Thoracic aorta (tissue), 2 donors: ENCODE measurements at places on chromosomes 1 and 21. TPM values are rescaled to one million over a fixed set of nuclear protein-coding genes. Genes with fewer than 3 reads are reported as not detected.
A peak's percentile ranks its signal among the peaks of the same experiment; 100 is the strongest.

Gene TRIM17
- not detected for total RNA-seq

Gene DHCR24
- 56.4 TPM for total RNA-seq

- H3K27me3 ChIP-seq = no peaks in the 10 kb centered on the region
- peaks cover 14% of the 10 kb centered on the region for H3K4me1 ChIP-seq
- no peak for DNase-seq
- H3K4me3 ChIP-seq = no peak overlapping the region
Observed at GRCh38 chr1:67647036-67647798, 37.8 kb upstream of the GADD45A start.

DNA sequence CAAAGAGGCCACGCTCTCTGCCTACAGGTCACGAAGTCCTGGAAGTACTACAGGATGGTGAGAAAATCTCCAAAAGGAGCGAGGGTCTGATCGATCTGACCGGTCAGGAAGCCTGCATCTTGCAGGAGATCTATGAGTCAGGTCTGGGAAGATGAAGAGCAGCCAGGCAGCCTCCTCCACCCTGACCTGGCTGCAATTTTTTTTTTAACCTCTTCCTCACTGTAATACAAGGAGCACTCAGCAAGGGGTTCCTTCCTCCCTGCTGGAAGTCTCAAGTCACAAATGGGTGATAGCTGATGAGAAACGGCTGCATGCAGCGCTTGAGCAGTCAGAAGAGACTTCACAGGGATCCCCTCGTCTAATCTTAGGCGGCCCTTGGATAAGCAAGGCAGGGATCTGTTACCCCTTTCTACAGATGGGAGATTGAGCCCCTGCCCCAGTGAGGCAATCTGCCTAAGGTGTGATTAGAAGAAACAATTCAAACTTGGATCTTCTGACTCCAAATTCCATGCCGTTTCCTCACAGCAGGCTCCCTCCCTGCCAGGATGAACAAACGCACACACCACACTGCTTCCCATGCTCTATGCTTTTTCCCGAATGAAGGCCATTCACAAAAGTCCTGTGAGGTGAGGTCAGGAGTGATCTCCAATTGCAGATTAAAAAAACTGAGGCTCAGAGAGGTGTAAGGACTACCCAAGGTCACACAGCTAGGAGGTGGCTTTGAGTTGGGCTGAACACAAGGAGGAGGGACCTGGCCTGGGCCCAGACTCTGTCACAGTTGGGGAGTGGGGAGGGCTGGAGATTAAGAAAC, 48.3 kb downstream of the ECE1 start:
- peaks cover 62% of the 10 kb centered on the region for H3K36me3 ChIP-seq
- no peaks in the 10 kb centered on the region for H3K27me3 ChIP-seq
- H3K4me1 ChIP-seq = peaks cover 25% of the 10 kb centered on the region

GRCh38 chr21:29174607-29175013, 44.2 kb downstream of the MAP3K7CL start:
- peak overlapping the region; percentile 66 for H3K27ac ChIP-seq
- peak overlapping the region; percentile 58 for H3K4me3 ChIP-seq
- no peak for DNase-seq
- H3K27me3 ChIP-seq = no peaks in the 10 kb centered on the region
- no peaks in the 10 kb centered on the region for H3K36me3 ChIP-seq

DNA sequence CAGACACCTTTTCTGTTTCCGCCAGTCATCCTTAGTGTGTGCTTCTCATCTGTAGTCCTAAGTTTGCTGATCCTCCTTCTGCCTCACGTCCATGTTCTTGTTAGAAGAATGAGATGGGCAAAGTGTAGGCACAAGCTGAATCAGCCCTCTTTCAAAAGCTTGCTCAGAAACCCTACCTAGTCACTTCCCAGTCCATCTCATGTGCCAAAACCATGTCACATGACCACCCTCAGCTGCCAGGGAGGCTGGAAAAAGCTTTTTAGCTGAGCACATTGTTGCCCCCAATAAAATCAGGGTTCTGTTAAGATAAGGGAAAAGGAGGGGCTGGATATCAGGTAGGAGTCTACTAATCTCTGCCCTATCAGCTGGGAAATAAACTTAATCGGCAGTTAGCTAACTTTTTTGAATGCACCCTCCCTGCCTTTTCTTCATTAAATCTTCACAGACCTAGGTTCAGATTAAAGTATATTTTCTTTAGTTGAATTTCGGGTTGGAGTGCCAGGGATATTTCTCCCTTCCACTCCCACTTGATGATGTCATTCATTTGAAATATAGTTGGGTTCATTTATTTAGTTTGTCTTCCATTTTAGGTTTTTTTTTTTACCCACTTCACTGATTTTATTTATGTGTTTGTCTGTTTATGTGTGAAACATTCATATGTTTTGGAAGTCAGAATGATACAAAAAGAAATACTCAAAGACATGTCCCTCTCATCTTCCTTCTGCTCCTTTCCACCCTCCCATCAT, 129.2 kb downstream of the ROR1 start:
- H3K4me1 ChIP-seq = peaks cover 59% of the 10 kb centered on the region
- H3K4me3 ChIP-seq = no peak overlapping the region
- H3K27ac ChIP-seq = no peak overlapping the region
- no peaks in the 10 kb centered on the region for H3K36me3 ChIP-seq
- no peak for DNase-seq

GRCh38 chr21:17387030-17387617, 125.7 kb upstream of the CXADR start:
- no peaks in the 10 kb centered on the region for H3K36me3 ChIP-seq
- DNase-seq = no peak
- no peak overlapping the region for H3K4me3 ChIP-seq

DNA sequence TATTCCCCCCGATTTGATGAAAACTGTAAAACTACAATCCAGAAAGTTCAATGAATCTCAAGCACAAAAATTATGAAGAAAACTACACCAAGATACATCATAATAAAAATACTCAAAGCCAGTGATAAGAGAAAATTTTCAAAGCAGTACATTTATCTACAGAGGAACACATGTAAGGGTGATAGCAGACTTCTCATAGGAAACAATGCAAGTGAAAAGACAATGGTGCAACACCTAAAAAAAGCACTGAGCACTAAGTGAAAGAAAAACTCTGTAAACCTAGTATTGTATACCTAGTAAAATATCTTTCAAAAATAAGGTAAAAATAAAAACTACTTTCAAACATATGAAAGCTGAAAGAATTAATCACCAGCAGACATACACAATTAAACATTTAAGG, 76.1 kb upstream of the IRF2BP2 start:
- no peak for DNase-seq
- no peak overlapping the region for H3K27ac ChIP-seq
- H3K4me1 ChIP-seq = peaks cover 18% of the 10 kb centered on the region
- no peaks in the 10 kb centered on the region for H3K27me3 ChIP-seq
- H3K4me3 ChIP-seq = no peak overlapping the region
- H3K36me3 ChIP-seq = no peaks in the 10 kb centered on the region

DNA sequence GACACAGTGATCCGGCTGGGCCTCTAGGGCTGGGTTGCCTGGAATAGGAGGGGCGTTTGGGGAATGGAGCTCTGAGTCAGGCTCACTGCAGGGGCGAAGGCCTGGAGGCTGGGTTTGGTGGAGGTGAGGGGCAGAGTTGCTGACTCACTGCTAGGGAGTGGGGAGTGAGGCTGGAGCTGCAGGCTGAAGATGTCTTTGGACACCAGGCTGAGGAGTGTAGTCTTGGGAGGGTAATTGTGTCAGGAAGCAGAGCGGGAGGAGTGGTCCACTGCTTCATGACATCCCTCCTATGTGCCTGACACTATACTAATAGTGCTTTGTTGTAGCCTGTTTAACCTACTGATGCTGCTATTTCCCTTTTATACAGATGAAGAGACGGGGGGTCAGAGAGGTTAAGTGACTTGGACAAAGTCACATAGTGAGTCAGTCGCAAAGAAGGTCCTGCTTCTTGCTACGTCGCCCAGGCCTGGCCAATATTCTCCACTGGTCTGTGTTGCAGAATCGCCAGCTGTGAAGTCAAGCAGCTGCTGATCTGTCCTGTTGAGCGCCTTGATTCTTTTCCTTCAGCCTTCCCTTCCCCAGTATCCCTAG, 13.6 kb downstream of the ACTL8 start:
- DNase-seq = peak; percentile 10
- H3K4me1 ChIP-seq = no peaks in the 10 kb centered on the region
- H3K27ac ChIP-seq = no peak overlapping the region
- H3K27me3 ChIP-seq = no peaks in the 10 kb centered on the region
- H3K36me3 ChIP-seq = no peaks in the 10 kb centered on the region

DNA sequence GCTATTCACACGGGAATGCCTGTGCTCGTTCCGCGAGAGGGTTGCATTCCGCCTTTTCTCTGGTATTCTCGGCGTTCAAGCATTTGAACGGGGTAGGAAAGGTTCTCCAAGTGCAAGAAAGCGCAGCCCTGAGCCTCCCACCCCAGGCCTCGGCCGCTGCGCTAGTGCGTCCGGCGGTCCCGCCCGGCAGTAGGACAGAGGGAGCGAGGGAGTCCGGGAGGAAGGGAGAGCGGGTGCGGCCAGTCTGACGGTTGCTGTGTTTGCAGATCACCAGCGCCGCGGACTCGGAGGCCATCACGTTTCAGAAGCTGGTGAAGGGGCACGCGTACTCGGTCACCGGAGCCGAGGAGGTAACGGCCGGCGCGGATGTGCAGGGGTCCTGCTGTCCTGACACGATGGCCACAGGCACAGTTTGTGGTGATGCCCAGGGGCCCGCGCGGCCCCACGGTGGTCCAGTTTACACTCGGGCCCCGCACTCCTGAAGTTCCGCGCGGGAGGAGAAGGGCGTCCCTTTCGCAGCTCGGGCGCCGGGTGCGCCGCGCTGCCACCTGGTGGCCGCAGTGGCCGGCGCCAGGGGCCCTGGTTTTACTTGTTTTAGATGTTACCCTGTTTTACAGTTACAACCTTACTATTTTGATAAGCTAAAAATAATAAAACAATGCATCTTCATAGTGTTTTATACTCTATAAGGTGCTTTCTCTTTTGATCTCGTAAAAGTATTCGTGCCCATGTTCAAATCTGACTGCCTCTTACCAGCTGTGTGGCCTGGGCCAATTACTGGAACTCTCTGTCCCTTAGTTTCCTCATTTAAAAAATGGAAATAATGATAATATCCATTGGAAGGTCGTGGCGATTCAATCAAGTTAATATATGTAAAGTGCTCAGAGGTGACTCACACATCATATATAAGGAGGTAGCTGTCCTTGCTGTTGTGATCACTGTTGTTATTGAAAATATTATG, 36.7 kb downstream of the CAPN2 start:
- peak overlapping the region; percentile 75 for H3K27ac ChIP-seq
- no peaks in the 10 kb centered on the region for H3K27me3 ChIP-seq
- peaks cover 65% of the 10 kb centered on the region for H3K36me3 ChIP-seq
- peaks cover 11% of the 10 kb centered on the region for H3K4me1 ChIP-seq
- peak overlapping the region; percentile 75 for H3K4me3 ChIP-seq
- no peak for DNase-seq

Gene PRR9
- total RNA-seq = not detected
